ENCODE measurements at places on chromosomes 5 and 9. TPM values are rescaled to one million over a fixed set of nuclear protein-coding genes. Genes with fewer than 3 reads are reported as not detected.

- no peak overlapping the region for H3K4me3 ChIP-seq
- peaks cover 6% of the 10 kb centered on the region for H3K27me3 ChIP-seq
- no peak for DNase-seq
- H3K27ac ChIP-seq, result no peak overlapping the region
- no peaks in the 10 kb centered on the region for H3K36me3 ChIP-seq
Measured at GRCh38 chr9:135224921-135225541, 137.6 kb downstream of the OLFM1 start.

GRCh38 chr9:93659044-93659836 is 82.9 kb downstream of the PHF2 start:
- no peak overlapping the region for H3K4me3 ChIP-seq
- no peaks in the 10 kb centered on the region for H3K27me3 ChIP-seq
- peaks cover 11% of the 10 kb centered on the region for H3K36me3 ChIP-seq
- H3K4me1 ChIP-seq, result no peaks in the 10 kb centered on the region

DNA sequence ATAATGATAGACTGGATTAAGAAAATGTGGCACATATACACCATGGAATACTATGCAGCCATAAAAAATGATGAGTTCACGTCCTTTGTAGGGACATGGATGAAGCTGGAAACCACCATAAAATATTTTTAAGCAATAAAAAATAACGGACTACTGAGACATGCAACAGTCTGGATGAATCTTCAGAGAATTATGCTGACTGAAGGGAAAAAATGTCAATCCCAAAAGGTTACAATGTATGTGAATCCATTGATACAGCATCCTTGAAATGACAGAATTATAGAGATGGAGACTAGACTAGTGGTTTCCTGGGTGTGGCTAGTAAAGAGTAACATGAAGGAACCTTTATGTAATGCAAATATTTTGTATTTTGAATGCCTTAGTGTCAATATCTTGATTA is 1808.6 kb upstream of the NUDT12 start:
- no peak for DNase-seq
- no peak overlapping the region for H3K4me3 ChIP-seq
- H3K36me3 ChIP-seq, result no peaks in the 10 kb centered on the region
- H3K27ac ChIP-seq, result no peak overlapping the region
- no peaks in the 10 kb centered on the region for H3K27me3 ChIP-seq

Gene GRM6
- total RNA-seq, result not detected

Gene GPR151
- total RNA-seq, result not detected
